Mammary epithelial cell (primary cell): ENCODE measurements at places on chromosomes 4 and X. TPM values are rescaled to one million over a fixed set of nuclear protein-coding genes. Genes with fewer than 3 reads are reported as not detected.

Gene FGD1
- polyA plus RNA-seq: 8.9 TPM

Gene PLAC1
- polyA plus RNA-seq: 1.0 TPM

DNA sequence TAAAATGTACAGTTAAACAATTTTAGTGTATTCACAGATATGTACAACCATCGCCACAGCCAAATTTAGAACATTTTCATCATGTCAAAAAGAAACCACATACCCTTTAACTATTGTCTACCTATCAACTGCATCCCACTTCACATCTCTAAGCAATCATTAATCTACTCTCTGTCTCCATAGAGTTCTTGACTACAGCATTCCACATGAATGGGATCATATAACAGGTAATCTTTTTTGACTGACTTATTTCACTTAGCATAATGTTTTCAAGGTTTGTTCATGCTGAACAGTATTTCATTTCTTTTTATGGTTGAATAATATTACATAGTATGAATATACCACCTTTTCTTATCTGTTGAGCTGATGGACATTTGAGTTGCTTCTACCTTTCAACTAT lies 281.4 kb upstream of the EDA2R start:
- DNase-seq: no peak

GRCh38 chr4:44438687-44439086 lies 9.9 kb downstream of the KCTD8 start:
- DNase-seq: no peak

GRCh38 chr4:107366900-107367299 lies 330.8 kb upstream of the DKK2 start:
- DNase-seq: peak; percentile 37

Gene PYURF
- polyA plus RNA-seq: 47.2 TPM

Gene EVC
- polyA plus RNA-seq: 4.5 TPM

GRCh38 chrX:126551306-126551705 lies 1.3 kb downstream of the DCAF12L1 start:
- DNase-seq: no peak

Gene CAPN6
- polyA plus RNA-seq: 0.12 TPM

Gene GYG2
- polyA plus RNA-seq: not detected

Gene PDZD4
- polyA plus RNA-seq: 0.23 TPM

Gene PCSK1N
- 3.3 TPM for polyA plus RNA-seq

DNA sequence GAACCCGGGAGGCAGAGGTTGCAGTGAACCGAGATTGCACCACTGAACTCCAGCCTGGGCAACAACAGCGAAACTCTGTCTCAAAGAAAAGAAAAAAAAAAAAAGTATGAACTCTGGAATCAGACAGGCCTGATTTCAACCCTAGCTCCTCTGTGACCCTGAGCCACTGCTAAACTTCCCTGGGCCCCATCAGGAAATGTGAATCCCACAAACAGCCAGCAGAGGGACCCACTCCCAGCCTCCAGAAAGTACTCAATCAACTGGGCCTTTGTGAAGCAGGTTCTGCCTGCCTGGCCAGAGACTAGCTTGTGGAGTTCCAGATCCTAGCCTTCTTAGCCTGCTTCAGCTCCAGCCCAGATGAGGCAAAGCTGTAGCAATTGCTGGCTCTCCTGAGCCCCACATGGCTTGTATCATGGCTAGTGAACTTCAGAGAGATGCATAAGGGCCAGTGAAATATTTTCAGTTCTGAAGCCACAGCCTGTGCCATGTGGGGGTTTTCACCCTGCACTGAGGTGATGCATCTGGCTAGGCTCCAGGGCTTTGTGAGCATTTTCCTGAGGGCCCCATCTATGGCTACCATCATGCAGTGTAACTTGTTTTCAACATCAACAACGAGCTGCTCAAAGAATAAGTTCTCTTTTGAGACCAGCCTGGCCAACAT lies 7.2 kb upstream of the IDS start:
- peak; percentile 35 for DNase-seq

Gene SSX2B
- polyA plus RNA-seq: not detected

DNA sequence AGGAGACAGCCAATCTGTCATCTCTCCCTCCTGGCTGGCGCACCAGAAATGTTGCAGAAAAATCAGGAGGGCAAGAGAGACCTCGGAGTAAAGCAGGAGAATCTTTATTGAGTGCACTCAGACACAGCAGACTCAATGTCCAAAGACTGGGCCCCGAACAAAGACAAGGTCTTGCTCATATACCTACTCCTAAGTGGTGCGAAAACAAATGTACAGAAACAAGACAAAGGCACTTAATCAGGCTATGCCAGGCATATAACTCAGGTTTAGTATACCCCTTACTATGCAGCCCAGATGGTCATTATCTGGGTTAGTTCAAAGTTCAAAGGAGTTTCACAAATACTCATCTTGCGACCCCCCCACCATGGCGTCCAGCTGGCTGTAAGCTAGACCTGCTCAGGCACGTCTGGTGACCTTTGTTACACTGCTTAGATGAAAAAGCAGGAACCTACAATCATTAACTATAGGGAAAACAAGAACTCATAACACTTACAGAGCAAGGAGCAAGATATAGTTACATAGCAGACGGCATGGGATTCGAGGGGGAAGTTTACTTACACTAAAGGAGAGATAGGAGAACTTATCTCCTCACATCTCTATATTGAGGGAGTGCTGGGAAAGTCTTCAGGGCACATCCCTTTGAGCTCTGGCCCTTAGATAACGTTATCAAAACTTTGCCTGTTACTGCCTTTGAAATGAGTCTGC lies 27.5 kb downstream of the SULT1E1 start:
- no peak for DNase-seq

DNA sequence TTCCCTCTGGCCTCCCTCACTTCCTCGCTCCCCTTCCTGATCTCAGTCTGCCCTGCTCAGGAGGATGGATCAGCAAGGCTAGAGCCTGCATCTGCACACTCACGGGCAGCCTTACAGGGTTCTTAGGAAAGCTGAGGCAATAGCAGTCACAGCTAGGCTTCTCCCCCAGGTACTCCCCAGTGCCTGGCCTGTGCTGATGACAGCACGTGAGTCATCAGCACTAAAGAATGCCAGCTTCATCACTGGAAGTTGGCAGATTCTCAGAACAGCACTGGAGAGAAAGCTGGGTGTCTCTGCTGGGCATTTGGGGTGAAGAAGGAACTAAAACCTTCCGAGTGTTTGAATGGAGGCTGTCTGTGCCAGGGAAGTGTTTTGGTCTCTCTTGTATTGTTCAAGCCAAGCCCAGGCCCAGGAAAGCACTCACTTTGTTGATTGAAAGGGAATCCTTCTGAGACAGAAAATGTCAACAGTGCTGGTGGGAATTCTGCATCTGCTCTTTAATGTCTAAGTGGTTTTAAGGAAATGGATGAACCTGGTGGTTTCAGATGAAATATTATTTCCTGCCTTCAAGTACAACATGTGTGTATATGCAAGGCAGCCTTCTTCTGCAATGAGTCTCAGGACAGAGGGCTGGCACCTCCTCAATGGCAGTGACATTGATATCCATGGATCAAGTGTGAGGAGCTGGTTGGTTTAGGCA lies 73.0 kb upstream of the SCOC start:
- DNase-seq: peak; percentile 89

- no peak for DNase-seq
These were observed 219.9 kb downstream of the EVC2 start for GRCh38 chr4:5488413-5488812.

- DNase-seq: no peak
These were observed 391.4 kb downstream of the RAB28 start for GRCh38 chr4:13092702-13093101.

Gene LONRF3
- polyA plus RNA-seq: 0.12 TPM

DNA sequence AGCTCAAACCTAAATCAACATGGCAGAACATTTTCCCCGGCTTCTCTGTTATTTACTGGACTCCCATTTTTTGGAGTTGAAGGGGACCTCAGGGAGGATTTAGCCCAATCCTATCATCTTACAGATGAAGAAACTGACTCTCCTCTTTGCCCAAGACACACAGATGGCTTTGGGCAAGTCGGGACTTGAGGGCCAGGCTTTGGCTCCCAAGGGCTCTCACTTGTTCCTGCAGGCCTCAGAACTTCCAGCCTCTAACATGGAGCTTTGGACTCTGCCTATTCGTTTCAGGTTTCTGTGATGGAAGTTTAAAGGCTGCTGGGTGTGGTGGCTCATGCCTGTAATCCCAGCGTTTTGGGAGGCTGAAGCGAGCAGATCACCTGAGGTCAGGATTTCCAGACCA lies 59.5 kb downstream of the RHOH start:
- DNase-seq: peak; percentile 92

DNA sequence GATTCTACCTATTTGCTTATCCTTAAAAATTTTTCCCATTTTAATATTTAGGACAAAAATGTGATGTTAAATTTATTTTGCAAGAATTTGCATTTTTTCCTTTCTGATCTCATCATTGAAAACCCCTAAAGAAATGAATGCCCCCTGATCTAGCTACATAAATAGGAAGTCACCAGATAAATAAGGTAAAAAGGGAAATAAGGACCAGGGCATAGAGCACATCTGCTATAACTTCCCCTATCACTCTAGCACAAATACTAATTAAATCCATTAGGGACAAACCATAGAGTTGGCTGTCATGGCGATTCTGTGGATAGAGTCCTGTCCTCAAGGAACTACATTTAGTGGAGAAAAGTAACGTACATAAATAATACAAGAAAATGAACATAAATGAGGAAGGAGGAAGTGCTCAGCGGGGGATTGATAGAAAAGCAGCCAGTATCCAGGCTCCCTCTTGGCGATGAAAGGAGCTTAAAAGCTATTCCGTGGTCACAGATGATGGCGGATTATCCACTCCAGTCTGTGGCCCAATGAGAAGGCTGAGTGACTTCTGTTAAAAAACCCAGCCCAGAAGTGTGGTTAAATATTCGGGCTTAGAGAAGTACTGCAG lies 76.9 kb upstream of the RPL34 start:
- no peak for DNase-seq

DNA sequence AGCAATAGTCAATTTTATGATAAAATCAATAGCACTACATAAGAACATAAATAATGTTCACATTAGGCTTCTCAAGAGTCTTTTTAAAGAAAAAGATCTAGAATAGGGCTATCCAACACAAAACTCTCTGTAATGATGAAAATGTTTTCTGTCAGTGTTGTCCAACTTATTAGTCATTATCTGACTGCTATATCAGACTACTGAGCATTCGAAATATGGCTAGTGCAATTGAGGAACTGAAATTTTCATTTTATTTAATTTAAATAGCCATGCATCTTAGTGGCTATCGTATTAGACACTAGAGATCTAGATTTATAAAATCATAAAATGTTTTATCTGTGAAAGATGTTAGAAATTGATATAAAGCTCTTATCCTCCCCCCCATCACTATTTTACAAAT lies 26.0 kb downstream of the PARM1 start:
- DNase-seq: no peak

Gene TAF7L
- polyA plus RNA-seq: not detected

DNA sequence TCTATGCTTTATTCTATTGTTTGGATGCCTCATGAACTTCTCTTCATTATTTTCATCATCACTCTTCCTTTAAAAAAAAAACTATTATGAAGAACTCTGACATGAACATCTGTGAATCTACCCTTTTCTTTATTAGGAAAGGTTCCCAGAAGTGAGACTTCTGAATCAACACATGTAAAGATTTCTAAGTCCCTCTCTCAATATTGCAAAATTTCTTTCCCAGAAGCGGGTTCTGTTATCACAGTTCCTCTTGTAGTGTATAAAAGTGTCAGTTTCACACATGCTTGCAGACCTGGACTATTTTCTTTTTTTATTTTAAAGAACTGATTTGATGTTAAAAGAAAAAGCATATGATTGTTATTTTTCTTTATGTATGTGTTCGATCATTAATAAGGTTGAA lies 330.8 kb upstream of the KLF3 start:
- DNase-seq: no peak

Gene ASB5
- 0.01 TPM for polyA plus RNA-seq

DNA sequence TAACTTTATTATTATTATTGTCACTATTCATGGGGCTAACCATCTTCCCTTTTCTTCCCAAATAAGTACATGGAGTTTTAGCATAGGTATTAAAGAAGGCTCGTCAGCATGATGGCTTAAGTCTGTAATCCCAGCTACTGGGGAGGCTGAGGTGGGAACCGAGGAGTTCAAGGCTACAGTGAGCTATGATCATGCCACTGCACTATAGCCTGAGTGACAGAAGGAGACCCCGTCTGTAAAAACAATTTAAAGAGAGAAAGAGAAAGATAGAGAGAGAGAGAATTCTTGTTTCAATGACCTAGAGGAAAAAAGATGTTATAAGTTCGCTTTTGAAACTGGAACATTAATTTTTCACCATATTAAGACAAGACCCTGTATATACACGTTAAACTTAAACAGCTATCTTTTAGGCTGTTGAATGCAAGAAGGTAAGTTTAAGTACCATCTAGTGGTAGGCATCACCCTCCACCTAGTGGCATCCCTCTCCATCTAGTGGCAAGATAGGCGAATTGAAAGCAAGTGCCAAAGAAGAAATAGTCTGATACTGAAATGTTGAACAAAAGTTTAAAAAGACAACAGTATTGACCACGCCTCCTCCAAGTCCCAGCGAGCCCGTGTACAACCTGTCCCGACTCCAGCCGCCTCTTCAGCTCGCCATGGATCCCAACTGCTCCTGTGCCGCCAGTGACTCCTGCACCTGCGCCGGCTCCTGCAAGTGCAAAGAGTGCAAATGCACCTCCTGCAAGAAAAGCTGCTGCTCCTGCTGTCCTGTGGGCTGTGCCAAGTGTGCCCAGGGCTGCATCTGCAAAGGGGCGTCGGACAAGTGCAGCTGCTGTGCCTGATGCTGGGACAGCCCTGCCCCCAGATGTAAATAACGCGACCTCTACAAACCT lies 26.0 kb upstream of the YTHDC1 start:
- peak; percentile 77 for DNase-seq

Gene TMEM271
- not detected for polyA plus RNA-seq

Gene BRS3
- not detected for polyA plus RNA-seq

Gene F11
- not detected for polyA plus RNA-seq

DNA sequence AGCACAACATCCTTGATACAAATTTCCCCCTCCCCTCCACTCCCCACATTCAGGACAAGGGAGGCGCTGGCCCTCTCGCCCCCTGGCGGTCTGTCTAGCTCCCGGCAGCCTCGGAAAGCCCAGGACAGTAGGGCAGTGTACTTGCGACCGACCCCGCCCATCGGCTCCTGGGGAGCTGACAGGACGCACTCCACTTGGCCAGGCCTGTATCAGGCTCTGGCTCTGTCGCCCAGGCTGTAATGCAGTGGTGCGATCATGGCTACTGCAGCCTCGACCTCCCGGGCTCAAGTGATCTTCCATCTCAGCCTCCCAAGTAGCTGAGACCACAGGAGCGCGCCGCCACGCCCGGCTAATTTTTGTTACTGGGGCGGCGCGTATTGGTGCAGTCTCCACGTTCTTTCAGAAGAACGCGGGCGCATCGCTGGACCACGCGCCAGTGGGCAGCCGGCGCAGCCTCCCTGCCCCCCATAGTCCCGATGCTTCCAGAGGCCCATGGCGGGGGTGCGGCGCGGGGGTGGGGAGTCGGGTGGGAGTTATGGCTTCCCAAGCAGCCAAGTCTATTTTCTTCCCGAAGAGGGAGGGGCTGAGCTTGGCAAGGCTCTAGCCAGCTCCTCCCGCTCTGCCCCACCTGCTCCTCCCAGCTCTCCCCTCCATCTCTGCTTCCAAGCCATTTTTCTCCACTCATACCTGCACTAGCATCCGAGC lies 7.8 kb upstream of the AKAP14 start:
- no peak for DNase-seq

Gene STK32B
- 2.0 TPM for polyA plus RNA-seq

Gene SYP
- polyA plus RNA-seq: 0.09 TPM

Gene CD40LG
- polyA plus RNA-seq: not detected

Gene BEX5
- polyA plus RNA-seq: not detected

Gene POLA1
- 3.9 TPM for polyA plus RNA-seq

- DNase-seq: no peak
These were observed 12.4 kb downstream of the SH3KBP1 start for GRCh38 chrX:19875050-19875431.

GRCh38 chr4:95693594-95693993 lies 144.8 kb upstream of the UNC5C start:
- DNase-seq: peak; percentile 48
